ENCODE measurements at places on chromosomes 4 and X.

- DNase-seq, result no peak
Measured at GRCh38 chrX:19705196-19705769, 182.1 kb downstream of the SH3KBP1 start.

DNA sequence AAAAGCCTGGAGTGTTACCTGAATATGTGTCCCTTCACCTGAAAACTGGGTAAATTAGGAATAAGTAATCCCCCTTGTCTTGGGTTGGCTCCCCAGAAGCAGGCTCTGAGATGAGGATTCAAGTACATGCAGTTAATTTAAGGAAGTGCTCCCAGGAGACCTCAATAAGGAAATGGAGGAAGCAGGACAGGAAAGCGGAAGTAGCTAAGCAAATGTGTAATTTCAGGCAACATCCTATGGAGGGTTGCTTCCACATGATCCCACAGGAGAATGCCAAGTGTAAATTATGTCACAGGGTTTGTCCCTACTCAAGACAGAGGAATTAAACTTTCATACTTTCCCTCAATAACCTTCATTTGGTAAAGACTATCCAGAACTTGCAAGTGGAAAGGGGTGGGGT lies 48.1 kb upstream of the ARHGEF6 start:
- peak; percentile 68 for DNase-seq

DNA sequence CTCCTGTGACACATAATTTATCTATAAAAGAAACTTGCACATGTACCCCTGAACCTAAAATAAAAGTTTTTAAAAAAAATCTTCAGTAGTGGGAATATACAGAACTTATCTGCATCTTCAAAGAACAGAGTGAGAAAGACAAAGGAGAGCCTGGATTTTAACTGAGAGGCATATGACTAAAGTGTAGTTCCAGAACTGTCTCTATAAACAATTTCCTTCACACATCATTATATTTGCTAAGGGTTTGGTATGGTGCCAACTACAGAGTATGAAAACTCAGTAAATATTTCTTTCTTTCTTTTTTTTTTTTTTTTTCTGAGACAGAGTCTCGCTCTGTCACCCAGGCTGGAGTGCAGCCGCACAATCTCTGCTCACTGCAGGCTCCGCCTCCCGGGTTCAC lies 49.9 kb upstream of the NFKB1 start:
- DNase-seq, result no peak

GRCh38 chrX:16207634-16208033 lies 40.4 kb downstream of the MAGEB17 start:
- DNase-seq, result no peak

DNA sequence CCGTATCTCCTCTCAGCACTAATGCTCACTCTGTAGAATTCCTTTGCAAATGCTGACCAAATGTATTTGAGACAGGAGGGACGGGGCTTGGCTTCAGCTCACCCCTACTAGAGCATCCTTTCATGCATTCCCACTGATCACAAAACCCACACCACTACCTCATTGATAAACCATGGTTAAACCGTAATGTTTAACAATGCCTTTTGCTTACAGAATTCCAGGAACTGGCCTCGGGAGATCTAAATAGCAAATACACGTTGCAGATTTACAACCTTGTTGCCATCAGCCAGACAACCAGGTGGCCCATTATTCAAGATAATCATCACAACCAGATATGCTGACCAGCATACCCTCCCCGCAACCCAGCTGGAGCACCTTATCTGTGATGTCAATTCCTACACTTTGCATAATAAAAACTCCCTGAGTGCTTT lies 391.9 kb downstream of the KCTD8 start:
- no peak for DNase-seq

- DNase-seq, result no peak
Measured at GRCh38 chrX:130516123-130516522, 114.3 kb downstream of the RBMX2 start.

GRCh38 chrX:150058728-150059127 lies 120.4 kb upstream of the EOLA2 start:
- DNase-seq, result no peak

- DNase-seq, result no peak
Measured at GRCh38 chrX:137430984-137431475, 134.9 kb upstream of the ZIC3 start.

DNA sequence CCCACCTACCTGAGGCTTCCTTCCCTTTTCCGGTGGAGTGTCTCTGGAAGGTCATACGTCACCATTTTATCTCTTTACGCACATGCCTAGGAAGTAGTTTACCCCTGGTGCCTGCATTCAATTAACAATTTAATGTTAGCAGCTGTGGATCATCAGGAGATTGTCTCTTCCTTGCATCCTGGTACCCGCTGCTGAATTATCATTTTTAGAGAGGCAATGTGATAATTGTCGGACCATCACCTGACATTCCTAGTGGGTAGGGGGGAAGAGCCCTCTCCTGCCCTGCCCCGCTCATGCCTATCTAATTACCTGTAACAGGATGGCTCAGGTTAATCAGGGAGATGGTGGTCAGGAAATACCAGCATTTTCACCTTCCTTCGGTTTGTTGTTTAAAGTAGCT lies 863.6 kb downstream of the RPA4 start:
- no peak for DNase-seq

DNA sequence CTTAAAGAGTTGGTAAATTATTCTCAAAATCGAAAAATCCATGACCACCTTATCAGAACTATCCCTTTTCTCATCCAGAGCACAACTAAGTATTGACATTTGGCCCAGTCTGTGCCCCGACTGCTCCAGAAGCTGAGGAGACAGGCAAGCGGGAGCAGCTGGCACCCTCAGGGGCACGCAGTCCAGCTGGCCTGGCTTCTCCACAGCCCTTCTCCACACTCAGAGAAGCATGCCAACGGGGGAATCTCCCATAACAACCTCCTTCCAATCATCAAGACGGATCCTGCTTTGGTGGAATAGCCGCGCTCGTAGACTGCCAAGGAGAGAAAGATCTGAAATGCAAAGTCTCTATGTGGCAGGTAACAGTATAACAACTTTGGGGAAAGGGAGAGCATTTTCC lies 85.4 kb downstream of the AFAP1 start:
- no peak for DNase-seq

DNA sequence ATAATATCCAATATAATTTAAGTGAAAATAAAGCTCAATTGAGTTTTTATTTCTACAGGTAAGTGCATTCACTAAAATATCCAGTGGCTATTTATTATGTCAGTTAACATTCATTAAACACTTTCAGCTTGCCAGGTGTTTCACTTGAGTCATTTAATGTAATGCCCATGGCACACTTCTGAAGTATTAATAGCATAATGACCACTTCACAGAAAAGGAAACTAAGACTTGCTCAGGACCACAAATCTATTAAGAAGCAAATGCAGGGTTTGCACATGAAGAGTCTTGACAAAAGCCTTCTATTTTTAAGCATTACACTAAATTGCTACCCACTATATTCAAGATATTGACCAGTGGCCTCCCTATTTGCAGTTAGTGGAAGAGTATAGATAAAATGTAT lies 612.7 kb downstream of the KCTD8 start:
- no peak for DNase-seq

- DNase-seq, result no peak
Measured at GRCh38 chrX:1491851-1492349, 39.2 kb upstream of the ASMTL start.

- no peak for DNase-seq
Measured at GRCh38 chr4:92636038-92636806, 332.5 kb downstream of the GRID2 start.

- no peak for DNase-seq
Measured at GRCh38 chr4:151668689-151669402, 92.0 kb downstream of the GATB start.

All from CD14-positive monocyte (primary cell).